ENCODE measurements at places on chromosomes 13 and 19.
A peak's percentile ranks its signal among the peaks of the same experiment; 100 is the strongest.

DNA sequence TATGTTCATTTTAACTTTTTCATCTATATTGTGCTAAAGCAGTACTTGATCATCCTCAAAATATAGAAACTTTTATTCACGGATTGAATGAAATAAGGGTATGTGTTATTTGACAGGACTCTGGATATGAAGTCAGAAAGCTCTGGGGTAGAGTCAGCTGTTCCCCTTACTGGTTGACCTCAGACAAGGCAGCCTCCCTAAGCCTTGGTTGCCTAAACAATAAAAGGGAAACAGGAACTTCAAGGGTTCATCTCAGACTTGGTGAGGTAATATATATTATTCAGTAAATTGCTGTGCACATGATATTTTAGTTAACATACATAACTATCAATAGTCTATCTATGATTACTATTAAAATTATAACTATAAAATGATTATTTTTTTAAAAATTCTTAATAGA, 13.6 kb downstream of the POLR1D start:
- no peak for DNase-seq

DNA sequence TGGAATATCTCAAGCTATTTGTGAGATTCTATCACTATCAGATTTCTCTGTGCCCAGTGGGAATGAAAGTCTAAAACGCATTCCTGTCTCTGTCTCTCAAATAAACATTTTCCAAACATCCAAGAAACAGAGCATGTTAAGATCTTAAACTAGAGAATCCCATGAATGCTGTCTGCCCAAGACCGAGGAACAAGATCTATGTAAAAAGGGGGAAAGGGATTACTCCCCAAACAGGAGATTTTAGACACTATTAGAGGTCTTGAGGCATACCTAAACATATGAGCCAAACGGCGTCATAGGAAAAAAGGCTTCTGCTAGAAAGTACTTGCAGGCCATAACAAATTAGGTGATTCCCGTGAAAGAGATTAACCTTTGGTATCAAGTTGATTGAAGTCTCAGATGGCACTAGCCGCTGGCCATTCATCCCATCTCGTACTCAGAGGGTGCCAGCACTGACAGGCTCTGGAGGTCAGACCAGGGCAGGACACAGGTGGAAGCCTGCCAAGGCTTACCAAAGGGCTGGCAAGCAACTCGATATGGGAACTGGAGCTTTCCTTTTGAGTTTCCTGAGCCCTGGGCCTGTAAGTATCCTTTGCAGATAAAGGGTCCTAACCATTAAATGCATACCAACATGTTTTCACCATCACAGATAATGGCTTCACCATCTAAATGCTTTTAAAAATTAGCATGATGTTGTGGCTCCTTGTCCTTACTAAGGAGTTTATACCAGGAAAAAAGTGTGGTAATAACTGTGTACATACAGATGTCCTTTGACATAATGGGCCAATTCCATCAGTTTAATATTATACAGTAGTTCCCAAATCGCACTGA, 225.2 kb downstream of the FOXO1 start:
- DNase-seq, result no peak

- no peak for DNase-seq
Observed at GRCh38 chr19:45924891-45925447, 10.4 kb upstream of the NANOS2 start.

DNA sequence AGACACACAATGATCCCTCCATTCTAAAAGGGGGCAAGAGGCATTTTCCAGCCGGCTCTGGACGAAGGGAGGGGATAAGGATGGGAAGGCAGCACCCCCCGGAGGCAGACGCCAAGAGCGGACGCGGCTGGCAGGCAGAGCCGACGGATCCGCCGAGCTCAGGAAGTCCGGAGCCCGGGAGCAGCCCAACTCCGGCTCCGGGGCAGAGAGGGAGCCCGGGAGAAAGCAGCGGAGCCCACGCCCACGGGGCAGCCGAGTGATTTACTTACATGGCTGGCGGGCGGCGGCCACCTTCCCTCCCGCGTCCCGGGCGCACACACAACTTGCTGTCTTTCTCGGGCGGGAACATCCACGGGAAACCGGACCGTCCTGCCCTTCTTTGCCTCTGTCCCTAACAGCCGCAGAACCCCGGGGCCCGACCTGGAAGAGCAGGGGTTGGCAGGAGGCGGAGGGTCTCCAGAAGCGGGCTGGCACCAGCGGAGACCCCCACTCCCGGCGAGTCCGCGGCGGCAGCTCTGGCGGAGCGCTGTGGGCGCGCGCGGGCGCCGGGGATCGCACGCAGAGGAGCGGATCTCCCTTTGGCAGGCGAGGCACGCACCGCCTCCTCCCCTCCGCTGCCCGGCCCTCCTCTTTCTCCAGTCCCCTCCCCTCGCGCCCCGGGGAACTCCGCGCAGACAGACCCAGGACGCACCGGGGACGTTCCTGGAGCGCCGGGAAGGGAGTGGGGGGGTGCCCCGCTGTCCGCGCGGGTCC, at the start of gene LHFPL6:
Gene LHFPL6 (minus strand): TSS at position 580 of the 753 bp plus-strand sequence.
- DNase-seq, result peak; percentile 96

DNA sequence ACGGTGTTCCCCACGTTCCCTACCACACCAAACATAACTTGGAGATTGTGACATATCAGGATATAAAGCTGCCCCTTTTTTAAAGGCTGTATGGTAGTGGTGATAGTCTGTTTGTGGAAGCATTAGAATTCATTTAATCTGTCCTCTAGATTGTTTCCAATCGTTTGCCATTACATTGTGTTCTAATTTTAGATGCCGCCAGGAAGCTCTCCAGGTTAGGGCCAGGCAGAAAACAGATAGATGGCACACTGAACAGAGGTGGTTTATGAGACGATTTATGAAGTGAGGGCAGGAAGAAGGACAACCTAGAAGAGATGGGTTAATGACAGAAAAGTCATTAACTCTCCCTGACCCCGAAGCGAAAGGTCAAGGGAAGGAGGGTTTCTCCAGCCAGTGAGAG, 30.0 kb downstream of the ARHGEF7 start:
- no peak for DNase-seq

GRCh38 chr19:4380254-4380727, 20.1 kb downstream of the SH3GL1 start:
- no peak for DNase-seq

DNA sequence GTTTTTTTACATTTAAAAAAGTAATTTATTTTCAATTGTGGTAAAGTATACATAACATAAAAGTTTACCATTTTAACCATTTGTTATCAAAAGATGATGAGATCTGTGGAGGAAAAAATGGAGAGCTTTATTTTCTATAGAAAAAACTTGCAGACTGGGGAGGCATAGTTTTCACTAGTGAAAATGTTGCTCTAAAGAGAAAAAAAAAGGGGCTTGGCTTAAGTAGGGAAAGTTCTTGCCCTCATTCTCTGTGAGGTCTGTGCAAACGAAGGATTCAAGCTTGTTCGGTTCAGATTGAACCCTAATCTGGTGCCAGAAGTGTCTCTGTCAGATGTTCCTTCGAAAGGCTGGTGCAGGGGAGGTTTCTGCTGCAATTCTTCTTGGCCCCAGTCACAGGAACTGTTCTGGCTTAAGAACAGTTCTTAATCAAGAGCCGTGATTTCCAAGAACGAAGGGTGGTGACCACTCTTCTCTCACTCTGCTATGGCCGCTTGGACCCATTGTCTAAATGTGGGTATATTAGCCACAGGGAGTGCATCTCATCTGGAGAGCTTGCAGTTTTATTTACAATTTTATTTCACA, 42.1 kb downstream of the PCCA start:
- DNase-seq, result no peak

DNA sequence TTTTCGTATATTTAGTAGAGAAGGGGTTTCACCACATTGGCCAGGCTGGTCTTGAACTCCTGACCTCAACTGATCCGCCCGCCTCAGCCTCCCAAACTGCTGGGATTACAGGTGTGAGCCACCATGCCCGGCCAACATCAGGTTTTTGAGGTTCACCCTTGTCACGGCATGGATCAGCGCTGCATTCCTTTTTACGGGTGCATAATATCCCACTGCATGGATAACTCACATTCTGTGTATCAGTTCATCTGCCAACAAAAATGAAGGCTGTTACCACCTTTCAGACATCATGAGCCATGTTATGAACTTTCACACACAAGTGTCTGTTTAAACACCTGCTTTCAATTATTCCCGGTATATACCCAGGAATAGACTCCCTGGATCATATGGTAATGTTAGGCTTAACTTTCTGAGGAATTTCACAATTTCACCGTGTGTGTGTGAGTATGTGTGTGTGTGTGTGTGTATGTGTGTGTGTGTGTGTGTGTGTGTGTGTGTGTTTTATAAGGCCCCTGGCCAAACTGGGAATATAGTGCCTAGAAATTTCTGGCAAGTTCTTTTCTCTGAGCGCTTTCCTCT, 52.2 kb downstream of the AP1M1 start:
- DNase-seq, result peak; percentile 46

DNA sequence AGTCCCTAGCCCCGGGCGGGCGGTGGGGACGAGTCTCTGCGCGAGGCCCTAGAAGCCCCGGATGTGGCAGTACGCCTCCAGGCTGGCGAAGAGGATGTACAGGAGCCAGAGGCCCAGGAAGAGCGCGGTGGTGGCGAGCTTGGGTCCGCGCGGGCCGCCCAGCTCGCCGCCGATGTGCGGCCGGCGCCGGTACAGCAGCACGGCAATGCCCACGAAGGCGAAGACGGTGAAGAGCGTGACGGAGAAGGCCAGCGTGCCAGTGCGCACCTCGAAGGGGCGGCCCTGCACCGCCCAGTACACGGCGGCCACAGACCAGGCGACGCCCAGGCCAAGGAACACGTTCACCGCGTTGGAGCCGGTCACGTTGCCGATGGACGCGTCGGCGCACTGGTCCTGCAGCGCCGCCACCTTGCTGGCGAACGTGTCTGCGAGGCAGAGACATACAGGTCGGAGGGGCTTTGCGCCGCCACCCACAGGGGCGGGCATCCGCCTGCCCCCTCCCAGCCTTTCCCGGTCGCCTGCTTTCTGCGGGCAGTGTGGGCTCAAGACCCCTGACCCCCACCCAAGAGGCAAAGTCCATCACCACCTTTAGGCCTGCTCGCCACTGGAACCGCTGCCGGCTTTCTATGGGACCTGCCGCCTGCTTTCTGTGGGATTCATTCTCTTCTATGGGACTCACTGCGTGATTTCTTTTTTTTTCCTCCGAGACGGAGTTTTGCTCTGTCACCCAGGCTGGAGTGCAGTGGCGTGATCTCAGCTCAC, 10.9 kb upstream of the MEIS3 start:
- DNase-seq, result peak; percentile 47
